ENCODE measurements at places on chromosomes 5 and 9.

GRCh38 chr5:120507197-120507596 is 43.1 kb downstream of the PRR16 start:
- ATAC-seq = no peak

DNA sequence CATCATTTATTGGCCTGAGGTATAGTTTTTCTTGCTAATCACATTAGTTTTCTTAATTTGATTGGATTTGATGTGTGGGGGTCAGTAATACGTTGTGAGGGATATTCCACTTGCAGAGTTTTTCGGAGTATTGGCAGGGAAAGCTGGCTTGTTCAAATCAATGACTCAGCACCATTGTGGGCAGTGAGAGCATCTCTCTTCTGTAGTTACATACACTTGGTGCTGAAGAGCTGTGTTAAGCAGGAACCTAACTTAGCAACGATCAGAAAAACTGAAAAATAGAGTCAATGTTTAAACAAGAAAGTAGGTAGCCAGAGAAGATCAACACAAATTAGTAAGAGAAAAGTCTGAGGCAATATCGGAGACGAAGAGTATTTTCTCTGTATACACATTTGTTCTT is 344.6 kb upstream of the EDIL3 start:
- ATAC-seq = no peak

GRCh38 chr9:2872931-2873323 is 29.0 kb upstream of the PUM3 start:
- peak; percentile 75 for ATAC-seq

- peak; percentile 33 for ATAC-seq
Observed at GRCh38 chr9:114382699-114383520, 4.9 kb downstream of the AKNA start.

DNA sequence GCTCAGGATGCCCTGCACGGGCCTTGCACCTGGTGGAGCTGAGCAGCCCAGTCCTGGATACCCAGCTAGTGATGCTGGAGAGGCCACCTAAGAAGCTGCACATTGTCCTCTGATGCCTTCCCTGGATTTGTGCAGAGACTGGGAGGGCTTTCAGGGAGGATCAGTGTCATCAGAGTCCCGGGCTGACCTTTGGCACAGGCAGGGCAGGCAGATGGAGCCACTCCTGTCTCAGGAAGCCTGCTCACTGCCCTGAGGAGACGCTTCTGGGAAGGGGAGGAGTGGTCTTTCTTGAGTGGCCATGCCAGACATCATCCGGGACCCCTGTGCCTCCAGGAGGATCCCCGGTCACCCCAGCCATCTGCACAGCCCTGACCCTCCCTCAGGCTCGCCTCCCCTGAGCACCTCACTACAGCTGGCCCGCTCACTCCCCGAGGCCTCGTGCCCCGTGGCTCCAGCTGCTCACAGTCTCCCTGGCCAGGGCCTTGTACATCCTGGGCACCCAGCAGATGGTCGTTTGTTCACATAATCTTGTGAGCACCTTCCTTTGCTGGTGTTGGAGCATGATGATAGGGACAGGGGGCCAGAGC is 47.2 kb upstream of the FCN2 start:
- ATAC-seq = no peak

DNA sequence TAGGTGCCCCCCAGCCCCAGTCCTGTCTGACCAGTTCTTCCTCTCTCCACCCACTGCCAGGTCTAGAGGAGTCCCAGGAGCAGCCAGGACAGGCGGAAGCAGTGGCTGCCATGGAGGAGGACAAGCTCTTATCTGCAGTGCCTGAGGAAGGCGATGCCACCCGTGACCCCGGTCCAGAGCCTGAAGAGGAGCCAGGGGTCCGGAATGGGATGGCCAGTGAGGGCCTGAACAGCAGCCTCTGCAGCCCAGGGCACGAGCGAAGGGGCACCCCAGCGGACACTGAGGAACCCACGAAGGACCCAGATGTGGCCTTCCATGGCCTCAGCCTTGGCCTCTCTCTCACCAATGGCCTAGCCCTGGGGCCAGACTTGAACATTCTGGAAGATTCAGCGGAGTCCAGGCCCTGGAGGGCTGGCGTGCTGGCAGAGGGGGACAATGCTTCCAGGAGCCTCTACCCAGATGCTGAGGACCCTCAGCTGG is 13.8 kb downstream of the PSD2 start:
- no peak for ATAC-seq

- ATAC-seq = no peak
Observed at GRCh38 chr9:98852961-98853360, 45.5 kb downstream of the GALNT12 start.

DNA sequence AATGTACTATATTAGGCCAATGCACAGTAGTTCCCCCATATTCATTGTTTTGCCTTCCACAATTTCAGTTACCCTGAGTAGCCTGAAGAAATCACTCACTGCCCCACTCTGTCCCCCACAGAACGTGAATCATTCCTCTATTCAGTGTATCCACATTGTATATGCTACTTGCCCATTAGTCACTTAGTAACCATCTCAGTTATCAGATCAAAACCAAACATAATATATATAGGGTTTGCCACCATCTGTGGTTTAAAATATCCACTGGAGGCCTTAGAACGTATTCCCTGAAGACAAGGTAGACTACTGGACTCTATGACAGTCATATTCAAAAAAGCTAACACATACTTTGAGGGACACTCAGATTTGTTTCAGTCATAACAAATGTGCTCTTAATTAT is 465.7 kb upstream of the RGMB start:
- peak; percentile 56 for ATAC-seq

- ATAC-seq = no peak
Observed at GRCh38 chr5:147784146-147784987, 1.8 kb upstream of the JAKMIP2 start.

DNA sequence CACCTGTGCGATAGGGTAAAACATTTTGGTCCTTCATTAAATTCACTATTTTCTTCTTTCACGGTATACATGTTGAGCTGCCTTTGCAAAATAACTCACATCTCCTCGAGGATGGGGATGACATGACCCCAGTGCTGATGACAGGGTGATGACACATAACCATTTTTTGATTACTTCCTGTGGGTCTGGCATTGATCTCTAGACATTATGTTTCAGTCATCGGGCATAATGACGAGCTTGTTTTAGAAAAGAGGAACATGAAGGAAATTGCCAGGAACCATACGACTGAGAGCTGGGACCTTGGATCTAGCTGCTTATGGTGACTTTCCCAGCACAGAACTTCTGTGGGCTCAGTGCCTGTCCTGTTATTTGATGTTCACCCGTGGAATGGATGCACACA is 25.2 kb downstream of the COL5A1 start:
- ATAC-seq = peak; percentile 81

GRCh38 chr5:69202497-69202896 is 13.1 kb downstream of the CENPH start:
- no peak for ATAC-seq

DNA sequence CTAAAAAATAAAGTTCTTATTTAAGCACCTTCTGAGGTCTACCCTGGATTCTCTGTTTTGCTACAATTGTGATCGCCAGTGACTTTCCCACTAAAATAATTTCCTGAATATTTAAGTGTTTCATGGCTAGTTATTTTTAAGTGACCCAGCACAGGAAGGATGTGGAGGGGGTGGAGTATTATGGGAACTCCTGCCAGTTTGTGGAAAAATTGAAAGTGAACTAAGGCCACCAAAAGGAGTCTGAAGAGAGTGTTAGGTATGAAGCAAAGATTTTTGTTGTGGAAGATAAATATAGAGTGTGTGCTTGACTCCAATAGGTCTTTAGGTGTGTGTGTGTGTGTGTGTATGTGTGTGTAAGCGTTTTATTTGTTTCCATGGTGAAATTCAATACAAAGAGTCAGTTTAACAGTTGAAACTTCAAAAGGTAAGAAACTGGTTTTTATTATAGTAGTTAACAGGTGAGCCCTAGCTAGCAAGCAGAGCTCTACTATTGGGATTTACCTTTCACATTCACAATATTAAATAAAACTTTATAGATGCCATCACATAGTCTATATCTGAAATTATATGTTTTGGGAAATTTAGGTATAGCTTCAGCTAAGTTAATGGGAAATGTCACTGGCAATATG is 25.6 kb downstream of the RASGRF2 start:
- ATAC-seq = peak; percentile 13

DNA sequence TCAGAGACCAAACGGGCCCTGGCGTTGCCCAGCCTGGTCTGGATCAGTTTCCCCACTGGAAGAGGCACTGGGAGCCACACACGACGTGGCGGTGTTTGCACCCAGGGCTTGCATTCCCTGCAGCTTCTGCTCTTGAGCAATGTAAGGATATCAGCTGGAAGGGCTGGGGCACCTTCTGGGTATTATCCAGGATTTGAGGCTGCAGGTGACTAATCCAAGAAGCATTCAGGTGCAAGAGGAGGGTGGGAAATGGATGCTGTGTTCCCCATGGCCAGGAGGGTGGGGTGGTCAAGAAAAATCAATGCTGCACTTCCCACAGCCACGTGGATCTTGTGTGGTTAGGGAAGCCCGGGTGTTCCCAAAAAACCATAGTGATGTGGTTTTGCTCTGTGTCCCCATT is 430.9 kb downstream of the IRX2 start:
- ATAC-seq = no peak

DNA sequence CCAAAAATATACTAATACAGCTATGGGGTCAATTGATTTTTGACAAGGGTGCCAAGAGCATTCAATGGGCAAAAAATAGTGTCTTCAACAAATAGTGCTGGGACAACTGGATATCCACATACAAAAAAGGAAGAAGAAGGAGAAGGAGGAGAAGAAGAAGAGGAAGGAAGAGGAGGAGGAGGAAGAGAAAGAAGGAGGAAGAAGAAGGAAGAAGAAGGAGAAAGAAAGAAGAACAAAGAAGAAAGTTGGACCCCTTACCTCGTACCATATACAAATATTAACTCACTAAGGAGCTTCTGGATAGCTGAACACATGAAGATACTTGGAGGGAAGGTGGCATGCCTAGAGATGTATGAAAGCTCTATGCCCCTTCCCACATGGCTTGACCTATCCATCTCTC is 17.2 kb upstream of the DELE1 start:
- ATAC-seq = no peak

DNA sequence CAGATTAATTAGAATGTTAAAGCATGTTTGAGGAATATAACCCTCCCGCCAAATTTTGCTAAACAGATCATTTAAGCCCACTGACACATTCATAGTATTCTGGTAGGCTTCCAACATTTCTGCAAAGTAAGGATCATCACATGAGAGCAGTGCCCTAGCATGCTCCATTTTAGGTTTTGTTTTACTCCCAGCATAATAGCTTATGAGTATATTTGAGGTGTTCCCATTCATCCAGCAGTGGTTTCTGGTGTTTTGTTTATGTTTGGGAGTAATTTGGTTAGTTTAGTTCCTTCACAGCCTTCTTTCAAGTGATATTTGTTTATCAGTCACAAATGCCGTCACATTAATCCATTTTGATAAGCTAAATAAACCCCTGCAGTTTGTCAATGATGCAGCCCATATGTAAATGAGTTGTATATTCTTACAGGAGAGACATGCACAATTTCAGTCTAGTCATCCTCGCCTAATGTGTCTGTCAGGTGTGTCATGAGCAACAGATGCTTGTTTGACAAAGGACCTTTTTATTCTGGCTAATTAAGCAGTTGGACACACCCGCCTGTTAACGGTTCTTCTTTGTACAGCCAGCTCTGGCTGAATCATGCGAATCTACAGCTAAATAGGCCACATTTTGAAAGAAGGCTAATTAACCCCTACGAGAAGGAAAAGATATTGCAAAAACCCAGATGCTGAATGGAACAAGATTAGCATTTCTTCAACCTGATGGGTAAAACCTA is 124.4 kb downstream of the RFX3 start:
- no peak for ATAC-seq
